ENCODE measurements at places on chromosomes 1 and 21.

DNA sequence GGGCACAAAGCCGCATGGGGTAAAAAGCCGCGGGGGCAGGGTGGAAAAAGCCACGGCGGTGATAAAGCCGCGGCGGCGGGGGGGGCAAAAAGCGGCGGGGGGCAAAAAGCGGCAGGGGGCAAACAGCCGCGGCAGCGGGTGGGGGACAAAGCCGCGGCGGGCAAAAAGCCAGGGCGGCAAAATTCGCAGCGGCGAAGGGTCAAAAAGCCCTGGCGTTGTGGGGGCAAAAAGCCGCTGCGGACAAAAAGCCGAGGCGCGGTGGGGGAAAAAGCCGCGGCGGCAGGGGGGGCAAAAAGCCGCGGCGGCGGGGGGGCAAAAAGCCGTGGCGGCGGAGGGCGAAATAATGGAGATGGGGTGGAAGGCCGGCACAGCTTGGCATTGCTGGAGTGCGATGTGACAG, 3902.9 kb downstream of the SRGAP2C start:
- no peaks in the 10 kb centered on the region for H3K27me3 ChIP-seq
- peaks cover 22% of the 10 kb centered on the region for H3K36me3 ChIP-seq
- no peak overlapping the region for H3K4me3 ChIP-seq
- no peaks in the 10 kb centered on the region for H3K4me1 ChIP-seq
- DNase-seq: no peak

GRCh38 chr21:41168391-41169257, 664 bp downstream of the BACE2 start:
- peaks cover 4% of the 10 kb centered on the region for H3K4me1 ChIP-seq
- DNase-seq: no peak
- H3K27ac ChIP-seq: no peak overlapping the region
- H3K27me3 ChIP-seq: peaks cover 55% of the 10 kb centered on the region

DNA sequence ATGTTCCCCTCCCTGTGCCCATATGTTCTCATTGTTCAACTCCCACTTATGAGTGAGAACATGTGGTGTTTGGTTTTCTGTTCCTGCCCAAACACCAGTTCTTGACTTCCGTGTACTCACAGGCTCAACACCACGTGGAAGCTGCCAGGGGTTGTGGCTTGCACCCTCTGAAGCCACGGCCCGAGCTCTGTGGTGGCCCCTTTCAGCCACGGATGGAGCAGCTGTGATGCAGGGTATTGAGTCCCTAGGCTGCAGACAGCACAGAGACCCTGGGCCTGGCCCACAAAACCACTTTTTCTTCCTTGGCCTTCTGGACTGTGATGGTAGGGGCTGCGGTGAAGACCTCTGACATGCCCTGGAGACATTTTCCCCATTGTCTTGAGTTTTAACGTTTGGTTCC, 111.6 kb downstream of the SYT14 start:
- H3K27ac ChIP-seq: no peak overlapping the region
- no peaks in the 10 kb centered on the region for H3K36me3 ChIP-seq
- no peaks in the 10 kb centered on the region for H3K27me3 ChIP-seq
- no peak overlapping the region for H3K4me3 ChIP-seq

DNA sequence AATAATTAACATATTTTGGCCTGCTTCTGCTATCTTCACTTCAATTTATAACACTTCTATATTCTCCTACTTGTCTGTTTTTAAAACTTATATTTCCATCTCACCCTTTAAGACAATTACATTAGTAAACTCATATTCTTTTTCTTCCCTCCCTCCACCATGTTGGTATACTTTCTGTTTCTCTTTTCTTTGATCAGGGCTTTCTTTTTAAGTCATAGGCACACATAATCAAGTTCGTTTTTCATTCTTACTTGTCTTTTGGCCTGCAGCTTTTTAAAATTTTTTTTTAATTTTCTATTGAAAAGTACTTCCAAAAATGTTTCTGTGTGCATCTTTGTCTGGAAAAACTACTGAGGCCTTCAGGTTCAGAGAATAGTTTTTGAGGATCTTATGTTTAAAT, 2.3 kb downstream of the PYHIN1 start:
- peaks cover 35% of the 10 kb centered on the region for H3K4me1 ChIP-seq
- peak overlapping the region; percentile 73 for H3K27ac ChIP-seq
- no peaks in the 10 kb centered on the region for H3K27me3 ChIP-seq

DNA sequence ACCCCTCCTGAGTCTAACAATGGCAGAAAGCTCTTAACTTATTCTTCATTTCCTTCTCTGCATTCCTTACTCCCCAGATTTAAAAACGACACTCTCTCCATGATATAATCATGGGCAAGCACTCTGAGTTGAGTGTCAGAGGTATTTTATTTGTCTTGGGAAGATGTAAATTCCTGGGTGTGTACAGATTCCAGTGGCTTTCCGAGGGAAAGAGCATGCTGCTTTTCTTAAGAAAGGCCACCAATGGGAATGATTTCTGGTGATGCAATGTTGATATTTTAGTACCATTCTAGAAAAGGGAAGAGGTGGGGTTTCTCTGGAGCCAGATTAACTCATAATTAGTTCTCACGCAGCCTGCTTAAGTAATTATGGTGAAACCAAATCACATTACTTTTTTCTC, 47.8 kb upstream of the BTG3 start:
- no peak overlapping the region for H3K27ac ChIP-seq
- H3K4me1 ChIP-seq: peaks cover under 1% of the 10 kb centered on the region
- DNase-seq: no peak
- H3K27me3 ChIP-seq: peaks cover 1% of the 10 kb centered on the region
- H3K36me3 ChIP-seq: no peaks in the 10 kb centered on the region

DNA sequence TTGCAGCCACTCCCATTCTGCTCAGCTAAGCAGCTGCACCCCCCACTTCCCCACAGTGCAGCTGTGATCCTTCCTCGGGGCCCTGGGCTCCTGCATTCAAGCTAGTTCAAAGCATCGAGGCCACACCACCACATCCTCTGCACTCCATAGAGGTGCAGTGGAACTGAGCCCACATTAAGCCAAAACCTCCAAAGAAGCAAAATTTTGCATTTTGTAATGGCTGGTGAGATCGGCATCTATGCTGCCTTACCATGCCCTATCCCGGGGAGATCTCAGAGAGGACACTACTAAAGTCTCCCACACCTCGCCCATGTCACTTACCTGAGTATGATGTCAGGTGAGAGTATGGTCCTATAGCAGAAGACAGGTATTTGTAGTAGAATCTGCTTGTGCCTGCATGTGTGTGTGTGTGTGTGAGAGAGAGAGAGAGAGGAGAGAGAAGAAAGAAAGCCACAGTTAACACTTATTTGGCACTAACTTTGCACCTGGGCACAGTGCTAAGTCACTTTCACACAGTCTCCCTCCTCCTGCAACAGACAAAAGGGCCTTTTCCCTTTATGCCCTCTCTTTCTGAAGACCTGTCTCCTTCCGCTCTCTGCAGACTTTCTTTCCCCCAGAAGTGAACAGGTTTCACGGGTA, 89.8 kb downstream of the KIF14 start:
- H3K27me3 ChIP-seq: peaks cover 12% of the 10 kb centered on the region
- H3K36me3 ChIP-seq: no peaks in the 10 kb centered on the region
- no peak overlapping the region for H3K27ac ChIP-seq
- peaks cover 5% of the 10 kb centered on the region for H3K4me1 ChIP-seq
- H3K4me3 ChIP-seq: no peak overlapping the region

- H3K4me3 ChIP-seq: no peak overlapping the region
- no peak for DNase-seq
- no peaks in the 10 kb centered on the region for H3K27me3 ChIP-seq
- H3K36me3 ChIP-seq: peaks cover 56% of the 10 kb centered on the region
- H3K4me1 ChIP-seq: peaks cover 4% of the 10 kb centered on the region
- no peak overlapping the region for H3K27ac ChIP-seq
These were observed 26.0 kb downstream of the PARK7 start for GRCh38 chr1:7987528-7987927.

DNA sequence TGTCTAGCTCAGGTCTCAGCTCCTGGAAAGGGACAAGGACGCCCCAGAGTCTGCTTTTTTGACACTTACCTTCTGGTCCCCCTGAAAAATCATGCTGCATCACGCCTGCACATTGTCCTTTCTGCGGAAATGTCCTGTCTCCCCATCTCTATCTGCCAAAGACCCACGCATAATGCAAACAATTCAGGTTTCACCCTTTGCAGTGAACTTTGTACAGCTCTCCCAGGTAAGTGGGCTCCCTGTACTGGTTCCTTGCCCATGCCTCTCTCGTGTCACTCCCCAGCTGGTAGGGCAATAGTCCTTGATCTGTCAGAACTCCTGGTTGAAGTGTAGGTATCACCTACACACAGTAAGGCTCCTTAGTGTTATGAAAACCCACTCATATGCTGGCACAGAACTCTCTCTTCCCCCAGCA, 102.9 kb upstream of the IRF2BP2 start:
- no peak overlapping the region for H3K4me3 ChIP-seq
- peaks cover 10% of the 10 kb centered on the region for H3K4me1 ChIP-seq
- H3K27ac ChIP-seq: no peak overlapping the region
- DNase-seq: no peak
